Lung (tissue), 17 donors: ENCODE measurements at places on chromosomes 11 and 22. TPM values are rescaled to one million over a fixed set of nuclear protein-coding genes. Genes with fewer than 3 reads are reported as not detected.

- no peaks in the 10 kb centered on the region for H3K27me3 ChIP-seq
- no peak overlapping the region for H3K4me3 ChIP-seq
- DNase-seq: no peak
- no peak overlapping the region for H3K27ac ChIP-seq
- no peaks in the 10 kb centered on the region for H3K4me1 ChIP-seq
Observed at GRCh38 chr11:104620991-104621390, 277.3 kb downstream of the CASP12 start.

GRCh38 chr22:29838599-29838956 is 504 bp upstream of the ASCC2 start:
- peak overlapping the region; percentile 81 for H3K27ac ChIP-seq
- no peak for DNase-seq
- H3K36me3 ChIP-seq: peaks cover under 1% of the 10 kb centered on the region
- peaks cover 6% of the 10 kb centered on the region for H3K4me1 ChIP-seq

- no peaks in the 10 kb centered on the region for H3K27me3 ChIP-seq
- H3K36me3 ChIP-seq: peaks cover 25% of the 10 kb centered on the region
- H3K4me3 ChIP-seq: no peak overlapping the region
- DNase-seq: peak; percentile 29
Observed at GRCh38 chr22:38305471-38306448, 11.5 kb downstream of the CSNK1E start.

DNA sequence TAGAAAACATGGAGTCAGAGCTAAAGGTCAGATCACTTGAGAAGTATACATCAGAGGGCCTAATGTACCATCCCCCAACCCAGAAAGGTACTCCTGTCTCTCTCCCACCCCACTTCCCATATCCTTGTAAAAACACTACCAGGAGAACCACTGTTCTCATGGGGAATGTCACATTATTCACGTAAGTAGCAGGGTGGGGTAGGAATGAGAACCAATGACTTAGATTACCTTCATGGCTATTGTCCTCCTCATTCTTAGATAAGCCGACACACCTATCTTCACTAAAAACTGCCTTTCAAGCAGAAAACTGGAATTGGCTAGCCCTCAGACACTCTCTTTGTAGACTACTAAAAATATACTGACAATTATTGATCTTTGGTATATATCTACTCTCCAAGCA is 63.6 kb downstream of the CEP57 start:
- no peak for DNase-seq
- H3K4me3 ChIP-seq: no peak overlapping the region
- H3K27ac ChIP-seq: no peak overlapping the region
- H3K4me1 ChIP-seq: peaks cover 4% of the 10 kb centered on the region

GRCh38 chr11:44621784-44622183 is 56.3 kb downstream of the CD82 start:
- no peaks in the 10 kb centered on the region for H3K27me3 ChIP-seq
- H3K27ac ChIP-seq: no peak overlapping the region
- peaks cover 5% of the 10 kb centered on the region for H3K36me3 ChIP-seq
- peaks cover 12% of the 10 kb centered on the region for H3K4me1 ChIP-seq
- H3K4me3 ChIP-seq: no peak overlapping the region

The TMPRSS13 gene
- total RNA-seq: 9.4 TPM
